ENCODE measurements at places on chromosomes 2 and 18. TPM values are rescaled to one million over a fixed set of nuclear protein-coding genes. Genes with fewer than 3 reads are reported as not detected.

DNA sequence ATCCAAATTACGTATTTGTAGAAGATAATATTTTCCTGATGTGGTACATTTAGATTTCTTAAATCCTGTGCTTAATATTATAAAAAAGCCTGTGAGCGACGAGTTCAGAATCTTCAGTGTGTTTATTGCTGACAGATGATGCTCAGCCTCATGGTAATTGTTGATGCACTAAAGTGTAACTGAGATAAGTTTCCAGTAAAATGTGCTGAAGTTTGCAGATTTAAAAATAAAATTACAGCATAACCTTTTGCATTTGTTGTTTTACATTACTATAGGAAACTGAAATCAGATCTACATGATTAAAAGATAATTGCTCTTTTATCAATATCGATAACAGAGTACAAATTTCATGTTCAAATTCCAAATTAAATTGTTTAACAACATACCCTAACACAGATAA, 307.6 kb downstream of the FIGN start:
- DNase-seq: no peak

SLC38A11 gene
- not detected for total RNA-seq

DNA sequence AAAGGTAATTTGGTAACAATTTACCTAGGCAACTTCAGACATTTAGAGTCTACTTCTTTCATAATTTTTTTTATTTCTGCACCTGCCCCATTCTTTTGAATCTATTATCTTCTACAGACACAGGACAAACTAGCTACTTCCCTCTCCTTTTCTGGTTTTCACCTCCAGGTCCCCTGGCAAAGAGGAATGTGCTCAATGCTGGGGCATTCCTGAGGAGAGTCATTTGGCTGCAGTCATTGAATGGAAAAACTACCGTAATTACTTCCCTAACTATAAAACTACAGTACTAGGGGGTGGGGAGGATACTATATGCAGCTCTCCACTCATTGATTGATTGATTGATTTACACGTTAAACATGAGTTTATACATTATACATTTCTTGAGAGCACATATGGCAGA, 11.2 kb upstream of the ARHGAP28 start:
- no peak for DNase-seq

TEX44 gene
- total RNA-seq: not detected
